ENCODE measurements at places on chromosomes 7 and 10.

DNA sequence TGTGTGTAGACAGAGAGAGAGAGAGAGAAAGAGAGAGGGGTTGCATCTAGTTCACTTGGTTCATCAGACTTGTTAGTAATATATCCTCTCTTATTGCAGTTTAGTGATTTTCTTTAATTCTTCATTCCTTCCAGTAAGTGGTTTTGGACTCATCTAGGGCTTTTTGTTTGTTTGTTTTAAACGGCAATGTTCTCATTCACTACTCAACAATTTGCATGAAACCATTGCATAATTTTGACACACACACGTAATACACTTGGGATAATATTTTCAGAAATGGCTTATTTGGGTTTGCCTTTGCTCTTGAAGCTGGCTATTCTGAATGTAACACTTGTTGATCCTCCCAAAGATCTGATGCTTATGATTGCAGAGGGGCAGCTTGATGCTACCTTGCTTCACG lies 16.4 kb upstream of the ZNF32 start:
- DNase-seq = no peak

DNA sequence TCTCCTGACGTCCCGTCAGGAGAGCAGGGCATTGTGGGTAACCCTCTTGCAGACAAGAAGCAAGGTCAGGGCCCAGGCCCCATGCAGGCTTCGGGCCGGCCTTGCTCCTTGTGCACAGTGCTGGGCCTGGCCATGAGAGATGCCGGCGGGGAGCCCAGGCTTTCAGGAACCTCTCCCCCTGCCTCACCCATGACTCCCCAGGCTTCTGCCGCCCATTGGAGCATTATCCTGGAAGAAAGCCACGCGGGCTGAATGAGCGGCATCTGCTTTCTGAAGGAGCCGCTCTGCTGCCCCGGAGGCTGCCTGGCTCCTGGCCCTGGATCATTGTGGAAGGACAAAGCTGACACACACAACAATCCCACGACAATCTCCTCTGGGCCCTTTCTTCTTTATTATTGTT lies 233.5 kb downstream of the TCF7L2 start:
- DNase-seq = no peak

- DNase-seq = no peak
Observed at GRCh38 chr7:67990716-67991115, 994.1 kb downstream of the TYW1 start.

DNA sequence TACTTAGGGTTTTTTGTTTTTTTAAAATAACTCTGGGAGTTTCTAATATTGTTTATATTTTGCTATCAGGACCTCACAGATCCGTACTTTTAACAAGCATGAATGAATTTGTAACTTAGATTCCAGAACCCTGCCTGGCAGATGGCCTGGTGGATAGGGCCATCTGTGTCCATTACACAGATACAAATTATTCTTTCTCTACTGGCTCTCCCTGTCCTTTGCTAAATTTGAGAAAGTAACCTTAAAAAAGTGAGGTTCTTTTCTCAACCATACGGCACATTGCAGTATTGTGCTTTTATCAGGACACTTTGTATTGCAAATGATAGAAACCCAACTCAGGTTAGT lies 26.6 kb downstream of the LCOR start:
- DNase-seq = no peak

DNA sequence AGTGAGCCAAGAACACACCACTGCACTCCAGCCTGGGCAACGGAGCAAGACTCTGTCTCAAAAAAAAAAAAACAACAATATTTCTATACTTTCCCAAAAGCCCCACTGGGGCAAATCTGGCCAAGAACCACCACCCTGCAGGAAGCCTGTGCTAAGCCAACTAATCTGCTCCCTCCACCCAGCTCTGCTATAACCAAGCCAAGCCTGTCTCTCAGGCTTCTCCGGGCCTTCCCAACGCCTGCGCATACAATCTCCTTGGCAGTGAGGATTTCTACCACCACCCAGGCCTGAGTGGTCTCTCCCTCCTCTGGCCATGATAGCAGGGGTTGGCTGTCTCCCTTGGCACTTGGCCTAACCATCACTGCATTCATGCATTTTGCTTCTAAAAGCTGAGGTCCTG lies 14.2 kb downstream of the DDX56 start:
- no peak for DNase-seq

DNA sequence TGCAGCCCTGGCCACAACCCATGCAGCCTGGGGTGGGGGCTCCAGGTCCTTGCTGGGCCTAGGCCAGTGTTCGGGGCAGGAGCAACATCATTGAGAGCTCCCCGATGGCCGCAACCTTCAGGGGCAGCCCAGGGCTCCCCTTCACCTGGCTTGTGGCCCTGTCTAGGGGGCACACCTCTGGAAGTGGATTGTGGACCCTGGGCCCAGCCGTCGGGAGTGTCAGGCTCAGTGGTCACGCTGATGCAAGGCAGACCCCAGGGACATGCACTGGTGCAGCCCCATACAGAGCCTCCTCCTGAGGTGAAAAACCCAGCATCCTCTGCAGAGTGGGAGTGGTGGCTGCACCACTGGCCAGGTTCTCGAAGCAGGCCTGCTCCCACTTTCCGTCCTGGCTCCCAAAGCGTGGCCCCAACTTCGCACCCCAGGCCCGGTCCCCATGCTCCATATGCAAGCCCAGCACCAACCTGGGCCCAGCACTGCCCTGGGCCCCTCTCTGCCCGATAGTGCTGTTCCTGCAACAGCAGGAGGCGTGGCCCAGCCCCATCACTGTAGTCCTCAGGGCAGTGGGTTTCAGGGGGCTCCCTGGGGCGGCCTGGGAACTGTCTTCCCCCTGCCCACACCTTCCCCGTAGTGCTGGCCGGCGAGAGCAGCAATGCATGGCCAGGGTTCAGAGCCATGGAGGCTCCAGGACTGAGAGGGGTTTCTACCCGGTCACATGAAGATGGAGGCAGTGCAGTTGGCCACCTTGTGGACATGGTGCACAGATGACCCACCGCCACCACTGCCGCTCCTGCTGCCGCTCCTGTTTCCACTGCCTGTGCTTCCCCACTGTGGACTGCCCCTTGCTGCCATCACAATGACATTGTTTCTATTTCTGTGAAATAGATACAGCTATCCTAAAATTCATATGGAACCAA lies 303.9 kb upstream of the NRG3 start:
- DNase-seq = no peak

DNA sequence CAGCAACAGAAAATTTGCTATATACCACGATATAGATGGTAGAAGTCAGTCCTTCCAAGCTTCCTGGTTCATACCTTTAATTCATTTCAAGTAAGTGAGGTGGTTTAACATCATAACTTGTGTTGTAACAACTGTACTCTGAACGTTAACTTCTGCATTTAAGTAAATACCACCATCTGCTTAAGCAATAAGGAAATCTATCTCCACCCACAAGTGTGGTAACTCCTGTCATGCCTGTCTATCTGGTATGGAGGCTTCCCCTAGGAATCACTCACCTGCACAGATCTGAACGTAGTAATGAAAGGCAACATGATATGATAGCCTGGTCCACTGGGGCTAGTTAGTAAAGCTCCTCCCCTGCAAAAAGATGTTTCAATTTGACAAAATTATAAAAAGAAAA lies 2.3 kb downstream of the ERLIN1 start:
- DNase-seq = no peak

DNA sequence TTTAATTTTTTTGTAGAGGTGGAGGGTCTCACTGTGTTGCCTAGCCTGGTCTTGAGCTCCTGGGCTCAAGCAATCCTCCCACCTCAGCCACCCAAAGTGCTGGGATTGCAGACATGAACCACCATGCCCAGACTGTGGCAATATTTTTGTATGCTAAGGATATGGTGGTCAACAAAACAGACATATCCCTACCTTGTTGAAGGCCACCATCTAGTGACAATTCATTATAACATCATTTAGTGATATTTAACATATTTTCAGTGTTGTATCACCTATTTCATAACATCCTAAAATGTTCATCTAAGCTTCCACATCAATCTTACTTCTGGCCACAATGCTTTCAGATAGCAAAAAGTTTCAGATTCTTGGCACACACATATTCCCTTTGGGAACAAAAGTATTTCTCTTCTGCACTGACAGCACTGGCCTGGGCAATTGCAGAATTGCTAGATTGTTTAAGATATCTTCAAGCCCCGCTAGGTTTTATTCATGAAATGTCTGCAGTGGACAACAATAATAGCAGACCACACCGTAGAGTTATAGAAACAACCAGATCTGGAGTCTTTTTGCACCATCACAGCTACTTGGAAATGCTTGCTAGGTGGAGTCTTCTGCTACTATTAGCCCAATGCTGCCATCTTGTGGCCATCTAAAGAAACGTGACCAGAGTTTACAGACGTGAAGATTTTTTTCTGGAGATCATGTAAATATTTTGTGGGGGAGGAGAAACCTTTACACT lies 58.4 kb downstream of the DNAJC12 start:
- DNase-seq = peak; percentile 22

DNA sequence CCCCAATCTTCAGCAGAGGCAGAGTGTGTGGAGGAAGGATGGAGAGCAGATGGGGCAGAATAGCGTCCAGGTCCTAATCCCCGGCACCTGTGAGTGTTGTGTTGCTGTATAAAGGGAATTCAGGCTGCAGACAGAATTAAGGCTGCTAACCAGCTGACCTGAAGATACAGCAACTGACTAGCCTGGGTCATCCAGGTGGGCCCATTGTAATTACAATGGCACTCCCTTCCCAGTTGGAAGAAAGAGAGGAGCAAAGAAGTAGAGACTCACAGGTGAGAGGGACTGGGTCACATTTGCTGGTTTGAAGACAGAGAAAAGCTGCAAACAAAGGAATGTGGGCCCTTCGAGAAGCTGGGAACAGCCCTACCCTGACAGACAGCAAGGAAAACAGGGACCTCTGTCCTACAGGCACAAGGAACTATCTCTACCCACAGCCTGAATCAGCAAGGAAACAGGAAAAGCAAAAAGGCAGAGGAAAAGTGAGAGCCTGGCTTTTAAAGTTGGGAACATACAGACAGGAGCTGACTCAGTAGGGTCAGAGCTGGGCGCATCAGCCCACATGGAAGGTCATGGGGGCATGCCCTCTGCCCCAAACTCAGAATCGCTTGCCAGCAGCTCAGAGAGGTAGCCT lies 11.6 kb upstream of the TMEM72 start:
- no peak for DNase-seq

DNA sequence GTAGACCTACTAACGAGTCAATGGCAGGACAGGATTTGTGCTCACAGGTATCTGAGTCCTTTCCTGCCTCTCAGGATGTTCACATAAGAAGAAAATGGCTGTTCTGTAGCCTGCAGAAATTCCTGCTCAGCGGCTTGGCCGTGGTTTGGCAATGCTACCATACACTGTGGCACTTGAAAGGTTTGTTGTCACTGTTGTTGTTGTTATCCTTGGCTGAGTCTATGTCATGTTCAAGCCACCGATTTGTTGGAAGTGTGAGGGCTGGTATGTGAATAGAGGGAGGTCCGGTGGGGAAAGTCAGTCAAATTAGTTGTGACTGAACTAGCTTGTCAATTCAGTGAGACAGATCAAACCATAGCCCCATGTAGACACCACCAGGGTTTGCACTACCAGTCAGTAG lies 199.9 kb downstream of the TRIL start:
- DNase-seq = no peak

GRCh38 chr7:33190688-33191304 lies 61.4 kb downstream of the BBS9 start:
- DNase-seq = no peak

DNA sequence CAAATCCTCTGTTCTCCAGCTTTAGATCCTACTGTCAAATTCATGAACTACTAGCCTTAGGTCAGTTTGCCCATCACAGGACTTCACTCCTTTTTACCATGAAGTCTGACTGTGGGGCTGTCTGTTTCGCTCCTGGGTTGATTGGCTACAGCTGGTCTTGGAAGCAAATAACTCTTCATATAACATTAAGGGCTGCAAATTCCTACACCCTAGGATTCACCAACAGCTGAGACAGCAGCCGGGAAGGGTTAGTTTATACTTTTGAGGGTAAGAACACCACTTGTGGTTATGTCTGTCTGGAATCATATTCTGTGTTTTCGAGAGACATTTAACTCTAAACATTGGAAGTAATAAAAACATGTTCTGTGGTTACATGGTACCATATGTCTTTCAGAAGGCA lies 55.9 kb upstream of the KIAA1217 start:
- DNase-seq = no peak

- no peak for DNase-seq
Observed at GRCh38 chr7:41873741-41874140, 170.9 kb upstream of the INHBA start.

DNA sequence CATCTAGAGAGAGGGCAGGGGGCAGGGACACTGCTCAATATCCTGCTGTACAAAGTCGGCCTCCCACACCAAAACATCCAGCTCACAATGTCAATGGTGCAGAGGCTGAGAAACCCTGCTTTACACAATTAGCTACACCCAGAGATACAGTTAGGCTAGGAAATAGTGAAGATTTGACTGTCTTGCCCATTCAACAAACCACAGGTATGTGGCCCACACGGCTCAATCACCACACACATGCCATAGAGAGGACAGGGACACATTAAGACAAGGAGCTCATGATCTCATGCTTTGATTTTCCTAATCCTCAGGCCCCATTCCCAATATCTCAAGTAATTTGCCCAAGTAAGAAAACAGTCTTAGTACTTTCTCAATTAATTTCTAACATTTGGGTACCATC lies 110.4 kb downstream of the OSBPL3 start:
- DNase-seq = no peak

- DNase-seq = no peak
Observed at GRCh38 chr10:131561897-131562296, 250.4 kb upstream of the TCERG1L start.

GRCh38 chr7:26500749-26501352 lies 209.2 kb downstream of the SNX10 start:
- DNase-seq = no peak

DNA sequence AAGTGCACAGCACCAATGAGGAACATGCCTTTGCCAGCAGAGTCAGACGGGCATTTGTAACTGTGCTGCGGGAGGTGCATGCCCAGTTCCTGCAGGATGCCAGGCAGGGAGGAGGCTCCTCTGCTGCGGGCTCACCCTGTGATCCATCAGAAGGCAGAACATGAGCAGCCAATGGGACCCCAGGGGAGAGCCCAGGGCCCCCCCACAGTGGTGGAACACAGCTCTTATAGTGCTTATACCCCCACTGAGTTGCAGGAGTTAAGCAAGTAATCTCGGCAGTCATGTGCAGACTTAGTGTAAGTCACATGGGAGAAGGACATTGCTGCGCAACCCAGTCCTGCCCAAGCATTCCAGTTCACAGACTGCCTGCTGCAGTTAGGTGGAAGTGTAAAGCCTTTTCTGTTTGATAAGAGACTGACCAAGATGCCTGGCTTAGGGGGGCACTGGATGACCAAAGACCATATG lies 120.3 kb upstream of the TMEM106B start:
- no peak for DNase-seq

GRCh38 chr10:100653957-100654781 lies 91.2 kb upstream of the PAX2 start:
- peak; percentile 34 for DNase-seq

DNA sequence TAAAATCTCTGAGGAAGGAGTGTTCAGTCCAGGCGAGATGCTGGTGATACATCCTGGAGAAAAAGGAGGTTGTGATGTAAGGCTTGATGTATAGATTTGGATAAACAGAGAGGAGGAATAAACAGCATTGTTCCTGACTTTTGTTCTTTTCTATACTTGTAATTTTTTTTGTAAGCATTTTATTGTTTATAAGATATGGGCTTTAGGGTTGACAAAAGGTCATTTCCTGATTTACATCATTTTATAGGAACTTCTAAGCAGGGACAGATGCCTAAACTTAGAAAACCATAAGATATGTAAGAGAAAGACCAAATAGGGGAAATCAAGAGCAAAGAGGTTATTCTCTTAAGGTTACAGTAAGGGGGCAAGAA lies 16.7 kb upstream of the SLC26A4 start:
- DNase-seq = no peak

- no peak for DNase-seq
Observed at GRCh38 chr7:102875700-102876295, 37.0 kb upstream of the LRRC17 start.

GRCh38 chr7:153628406-153628805 lies 423.8 kb upstream of the DPP6 start:
- DNase-seq = no peak
